Activated T-helper 1 cell treated with anti-CD3 and anti-CD28 coated beads, Interleukin-2, amount 50 U/mL, for 16 hours (primary cell): ENCODE measurements at places on chromosomes 5 and 9.

GRCh38 chr9:91143642-91144041 lies 218.1 kb downstream of the AUH start:
- DNase-seq = no peak

DNA sequence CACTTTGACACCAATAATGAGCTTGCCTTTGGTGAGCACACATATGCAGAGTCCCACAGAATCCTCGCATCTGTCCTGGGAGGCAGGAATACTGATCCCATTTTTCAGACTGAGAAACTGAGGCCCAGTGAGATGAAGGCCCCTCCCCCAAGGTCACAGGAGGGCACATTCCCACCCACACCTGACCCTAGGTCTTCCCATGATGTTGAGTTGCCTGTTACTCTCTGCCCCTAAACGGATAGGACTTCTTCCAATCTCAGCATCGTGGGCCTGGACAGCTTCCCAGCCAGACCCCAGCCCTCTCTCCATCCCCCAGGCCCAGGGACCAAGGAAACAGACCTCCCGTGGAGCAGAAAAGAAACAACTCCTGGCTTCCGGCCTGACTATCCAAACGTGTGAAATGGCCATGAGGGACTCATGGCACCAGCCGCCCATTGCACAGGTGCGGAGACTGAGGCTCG lies 877 bp downstream of the SH3GLB2 start:
- DNase-seq = no peak

GRCh38 chr9:124038239-124038638 lies 26.7 kb downstream of the LHX2 start:
- DNase-seq = no peak

GRCh38 chr5:41967401-41967800 lies 42.3 kb downstream of the FBXO4 start:
- no peak for DNase-seq

DNA sequence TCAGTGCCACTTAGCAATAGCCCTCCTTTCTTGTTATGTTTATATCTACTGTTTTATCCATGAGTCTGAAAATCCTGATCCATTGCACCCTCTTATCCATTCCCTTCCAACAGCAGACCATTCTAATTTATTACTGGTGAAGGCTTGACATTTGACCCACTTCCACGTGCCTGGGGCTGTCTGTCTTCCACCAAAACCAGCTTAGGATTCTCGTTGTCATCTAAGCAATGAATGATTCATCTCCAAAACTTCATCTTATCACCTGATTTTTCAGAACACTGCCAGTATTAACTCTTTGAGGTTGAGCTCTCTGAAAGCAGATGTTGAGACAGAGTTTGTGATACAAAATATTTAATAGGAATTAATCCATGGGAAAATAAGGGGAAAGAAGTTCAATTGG lies 277.8 kb upstream of the FBXL7 start:
- DNase-seq = no peak

- DNase-seq = no peak
Observed at GRCh38 chr5:56090793-56091460, 96.2 kb upstream of the IL6ST start.

DNA sequence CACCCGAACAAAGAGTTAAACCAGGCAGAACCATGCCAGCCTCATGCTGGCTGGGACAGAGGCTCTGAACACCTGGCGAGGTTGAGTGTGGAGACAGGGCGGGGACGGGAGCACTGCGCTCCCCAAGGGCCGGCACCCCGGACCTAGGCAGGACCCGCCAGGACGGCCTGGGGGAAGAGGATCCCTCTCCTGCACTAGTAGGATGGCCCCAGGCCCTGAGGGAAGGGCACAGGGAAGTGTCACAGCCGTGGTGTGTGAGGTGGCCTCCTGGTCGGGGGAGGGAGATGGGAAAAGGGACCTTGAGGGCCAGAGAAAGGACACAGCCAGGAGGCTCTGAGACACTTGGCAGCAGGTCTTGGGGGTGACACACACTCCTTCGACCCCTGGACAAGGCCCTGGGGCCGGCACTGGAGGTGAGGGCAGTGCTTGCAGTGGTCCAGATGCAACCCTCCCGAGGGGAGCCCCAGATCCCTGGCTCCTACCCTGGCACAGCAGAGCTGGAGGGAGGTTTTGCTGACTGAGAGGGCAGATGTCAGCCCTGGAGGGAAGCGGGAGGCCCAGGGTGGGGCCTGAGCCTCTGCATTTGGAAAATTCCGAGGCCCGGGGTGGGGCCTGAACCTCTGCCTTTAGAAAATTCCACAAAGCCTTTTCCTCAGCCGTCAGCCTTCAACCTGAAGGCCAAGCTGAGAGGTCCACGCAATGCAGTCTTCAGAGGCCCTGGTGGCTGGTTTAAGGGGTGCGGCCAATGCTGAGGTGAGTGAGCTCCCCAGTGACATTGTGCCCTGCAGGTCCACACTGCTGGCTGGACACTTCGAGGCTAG lies 24.8 kb upstream of the TERT start:
- no peak for DNase-seq

- no peak for DNase-seq
Observed at GRCh38 chr9:82308836-82309235, 320.3 kb downstream of the SPATA31D1 start.

- DNase-seq = no peak
Observed at GRCh38 chr9:16023446-16023845, 470.6 kb downstream of the CCDC171 start.

- no peak for DNase-seq
Observed at GRCh38 chr5:126338635-126339034, 84.6 kb upstream of the GRAMD2B start.

GRCh38 chr9:97615439-97616072 lies 17.6 kb downstream of the TSTD2 start:
- peak; percentile 14 for DNase-seq

DNA sequence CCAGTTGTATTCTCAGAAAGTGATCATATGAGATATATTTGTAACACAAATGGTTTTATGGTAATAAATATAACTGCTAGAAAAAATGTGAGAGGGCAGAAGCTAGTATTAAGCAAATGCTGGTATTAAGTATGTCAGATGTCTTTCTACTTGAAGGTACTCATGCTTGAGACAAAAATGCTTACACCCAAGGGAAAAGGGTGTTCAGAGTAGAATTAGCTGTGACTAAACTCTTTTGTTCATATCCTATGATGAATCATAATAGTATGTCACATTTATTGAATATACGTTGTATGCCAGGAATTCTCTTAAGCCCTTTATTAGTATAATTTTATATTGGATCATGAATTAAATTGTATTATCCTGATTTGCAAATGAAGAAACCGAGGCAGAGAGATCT lies 2.2 kb downstream of the ADGRV1 start:
- no peak for DNase-seq

DNA sequence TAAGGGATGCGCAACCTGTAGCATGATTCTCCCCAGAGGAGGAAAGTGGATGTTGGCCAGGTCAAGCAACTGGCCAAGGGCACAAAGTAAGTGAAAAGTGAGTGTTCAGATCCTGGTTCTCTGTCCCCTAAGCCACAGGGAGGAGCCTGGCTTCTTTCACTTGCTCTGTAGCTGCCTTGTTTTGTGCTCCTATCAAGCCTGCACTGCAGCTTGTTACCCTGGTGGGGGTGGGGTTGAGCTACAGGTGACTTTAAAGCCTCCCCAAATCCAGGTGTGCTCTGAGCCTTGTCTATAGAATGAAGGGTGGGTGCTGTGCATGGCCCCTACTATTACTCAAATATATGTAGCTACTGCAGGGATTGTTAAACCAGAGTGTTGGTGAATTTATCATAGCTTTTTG lies 32.9 kb downstream of the RALGPS1 start:
- DNase-seq = no peak

DNA sequence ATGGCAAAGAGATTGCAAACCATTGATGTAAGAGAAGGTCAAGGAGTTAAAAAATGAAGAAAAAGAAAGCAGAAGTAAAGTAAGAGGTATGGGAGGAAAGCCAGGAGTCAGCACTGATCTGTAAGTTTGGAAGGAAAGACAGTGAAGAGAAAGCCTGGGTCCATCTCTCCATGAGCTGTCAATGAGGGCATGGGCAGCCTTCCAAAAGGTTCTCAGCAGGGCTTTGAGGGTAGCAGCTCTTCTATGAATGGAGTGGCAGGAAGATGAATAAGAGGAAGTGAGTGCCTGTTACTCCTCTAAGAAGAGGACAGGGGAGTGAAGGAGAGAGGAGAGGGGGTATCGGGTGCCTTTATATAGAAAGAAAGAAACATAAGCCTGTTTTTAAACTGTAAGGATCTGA lies 97.1 kb downstream of the ADCY2 start:
- no peak for DNase-seq

DNA sequence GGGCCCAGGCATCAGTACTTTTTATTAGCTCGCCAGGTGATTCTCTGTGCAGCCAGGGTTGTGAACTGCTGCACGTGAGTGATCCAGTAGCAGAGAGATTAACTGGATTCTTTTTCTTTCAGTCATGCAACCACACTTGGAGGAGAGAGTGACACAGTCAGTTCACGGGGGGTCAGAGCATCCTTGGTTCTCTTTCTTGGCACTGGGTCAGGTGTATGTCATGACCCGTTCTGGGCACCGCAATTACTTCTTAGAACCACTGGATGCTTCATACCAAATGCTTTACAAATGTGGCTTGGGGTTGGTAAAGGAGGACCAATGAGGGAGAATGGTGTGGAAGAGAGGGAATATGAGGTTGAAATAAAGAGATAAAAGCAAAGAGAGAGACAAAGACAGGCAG lies 368.7 kb downstream of the MLLT3 start:
- no peak for DNase-seq

DNA sequence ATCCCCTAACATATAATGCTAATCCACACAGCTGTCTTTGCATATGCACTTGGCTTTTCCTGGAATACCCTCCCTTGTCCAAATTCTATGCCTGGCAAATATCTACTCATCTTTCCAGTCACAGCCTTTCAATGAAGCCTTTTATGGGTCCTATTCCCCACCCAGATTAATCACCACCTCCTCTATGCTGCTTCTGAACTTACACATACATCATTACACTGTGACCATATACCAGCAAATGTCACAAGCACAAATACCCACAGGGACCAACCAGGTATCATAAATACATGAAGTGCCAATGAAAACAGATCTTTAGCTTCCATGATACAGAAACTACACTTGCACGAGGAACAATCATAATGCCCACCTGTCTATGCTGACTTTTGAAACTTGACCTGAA lies 22.3 kb downstream of the LPAR1 start:
- DNase-seq = no peak

- no peak for DNase-seq
Observed at GRCh38 chr9:18601026-18601425, 127.1 kb downstream of the ADAMTSL1 start.

DNA sequence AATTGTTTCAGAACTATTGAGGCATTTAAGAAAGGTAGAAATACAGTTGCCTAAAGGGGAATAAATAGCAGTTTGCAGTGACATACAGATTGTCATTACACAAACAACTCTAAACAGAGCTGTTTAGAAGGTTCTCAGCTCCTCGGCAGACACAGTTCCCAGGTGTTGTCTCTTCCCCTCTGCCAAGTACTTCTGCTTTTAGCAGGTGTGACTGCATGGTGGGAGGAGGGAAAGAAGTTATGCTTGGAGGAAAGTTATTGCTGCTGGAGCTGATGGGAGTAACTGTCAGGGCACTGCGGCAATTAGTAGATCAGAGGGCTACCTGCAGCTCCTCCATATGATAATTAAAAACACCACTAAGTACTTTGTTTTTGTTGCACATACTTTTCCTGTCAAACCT lies 14.5 kb downstream of the EDIL3 start:
- no peak for DNase-seq

DNA sequence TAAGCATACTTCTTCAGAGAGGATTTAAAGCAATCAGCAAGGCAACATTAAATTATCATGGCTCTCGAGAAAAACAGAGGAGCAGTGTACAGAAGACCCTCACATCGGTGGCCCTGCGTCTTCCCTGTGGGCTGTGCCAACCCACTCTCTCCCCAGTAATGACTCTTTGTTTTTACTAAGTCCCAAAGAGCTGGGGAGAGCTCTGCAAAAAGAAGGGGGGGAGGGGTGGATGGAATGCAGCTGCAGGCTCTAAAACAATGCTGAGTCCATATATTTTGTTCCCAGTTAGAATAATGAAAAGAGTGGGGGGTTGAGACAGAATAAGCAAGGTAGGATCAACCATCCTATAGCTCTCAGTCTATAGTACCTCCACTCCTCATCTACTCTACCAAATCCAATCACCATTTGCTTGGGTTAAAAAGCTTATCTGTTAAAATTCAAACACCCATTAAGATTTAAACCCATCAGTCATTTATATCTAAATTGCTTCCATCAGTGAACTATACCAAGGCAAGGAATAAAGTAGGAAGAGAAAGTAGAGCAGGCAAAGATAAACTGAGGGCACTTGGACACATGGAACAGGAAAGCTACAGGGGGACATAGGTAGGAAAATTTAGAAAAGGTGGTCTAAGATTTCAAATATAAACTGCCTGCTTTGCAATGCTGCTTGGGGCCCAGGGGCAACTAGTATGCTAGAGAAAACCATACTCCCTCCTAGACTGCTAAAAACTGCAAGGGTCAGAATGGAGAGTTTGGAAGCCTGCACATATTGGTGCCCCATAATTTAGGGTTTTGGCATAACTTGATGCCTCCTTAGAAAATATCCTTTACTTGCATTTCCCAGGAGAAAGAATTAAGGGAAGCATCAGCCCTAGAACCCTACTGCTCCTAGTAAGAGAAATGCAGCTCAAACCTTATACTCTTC lies 20.6 kb downstream of the ELL2 start:
- DNase-seq = no peak

GRCh38 chr9:31490551-31491106 lies 893.8 kb upstream of the ACO1 start:
- no peak for DNase-seq

DNA sequence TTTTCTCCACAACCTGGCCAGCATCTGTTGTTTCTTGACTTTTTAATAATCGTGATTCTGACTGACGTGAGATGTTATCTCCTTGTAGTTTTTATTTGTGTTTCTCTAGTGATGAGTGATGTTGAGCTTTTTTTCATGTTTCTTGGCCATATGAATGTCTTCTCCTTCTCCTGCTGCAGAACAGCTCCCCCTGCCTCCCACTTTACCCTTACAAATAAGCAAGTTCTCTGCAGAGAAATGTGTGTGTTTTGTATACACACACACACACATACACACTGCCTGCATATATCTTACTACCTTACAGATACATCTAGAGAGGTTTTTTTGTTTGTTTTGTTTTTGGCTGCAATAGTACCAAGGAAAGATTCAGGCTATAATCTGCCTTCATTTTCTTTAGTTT lies 88.7 kb upstream of the PHF24 start:
- no peak for DNase-seq

- no peak for DNase-seq
Observed at GRCh38 chr5:163809473-163809872, 304.1 kb downstream of the MAT2B start.

DNA sequence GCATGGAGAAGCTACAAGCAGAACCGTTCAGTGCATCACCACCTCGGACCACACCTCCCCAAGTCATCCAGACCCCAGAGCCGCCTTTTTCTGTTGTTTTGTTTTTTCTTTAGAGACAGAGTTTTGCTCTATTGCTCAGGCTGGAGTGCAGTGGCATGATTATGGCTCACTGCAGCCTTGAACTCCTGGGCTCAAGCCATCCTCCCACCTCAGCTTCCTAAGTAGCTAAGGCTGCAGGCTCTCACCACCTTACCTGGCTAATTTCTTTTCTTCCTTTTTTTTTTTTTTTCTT lies 13.5 kb upstream of the SFXN1 start:
- DNase-seq = no peak

- DNase-seq = no peak
Observed at GRCh38 chr5:172541099-172541772, 86.9 kb upstream of the SH3PXD2B start.

GRCh38 chr5:135484674-135485086 lies 32.5 kb upstream of the TIFAB start:
- DNase-seq = no peak

GRCh38 chr5:8458038-8458383 lies 589.1 kb downstream of the MTRR start:
- no peak for DNase-seq

GRCh38 chr9:132160802-132161742 lies 786 bp upstream of the NTNG2 start:
- no peak for DNase-seq
